ENCODE measurements at places on chromosomes 7 and 10.

- DNase-seq, result no peak
Observed at GRCh38 chr7:44216521-44217222, 15.9 kb downstream of the YKT6 start.

GRCh38 chr10:13078912-13079775 is 20.8 kb upstream of the OPTN start:
- DNase-seq, result no peak

DNA sequence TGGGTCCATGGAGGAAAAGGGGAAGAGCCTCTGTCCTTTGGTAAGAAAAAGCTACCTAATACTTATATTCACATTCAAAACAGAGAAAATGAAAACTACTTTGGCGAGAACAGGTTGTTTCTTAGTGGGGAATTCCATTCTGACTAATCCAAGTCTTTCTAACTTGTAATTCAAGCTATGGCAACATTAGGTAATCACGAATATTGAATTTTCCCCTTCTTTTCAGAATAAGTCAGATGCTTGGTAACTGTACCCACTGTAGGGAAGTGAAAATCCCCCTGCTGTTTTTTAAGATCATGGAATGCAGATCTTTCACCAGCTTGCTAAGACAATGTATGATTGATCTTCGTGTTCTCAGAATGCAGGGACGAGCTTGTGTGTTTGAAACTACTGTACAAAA is 384.4 kb downstream of the TCERG1L start:
- DNase-seq, result no peak

- DNase-seq, result no peak
Observed at GRCh38 chr7:36039243-36039642, 113.8 kb upstream of the EEPD1 start.

- DNase-seq, result no peak
Observed at GRCh38 chr7:136064081-136064480, 86.9 kb upstream of the MTPN start.

Measured in stimulated activated CD8-positive, alpha-beta memory T cell treated with anti-CD3 and anti-CD28 coated beads, Interleukin-15, amount 100 ng/mL, for 4 hours (primary cell).